ENCODE measurements at places on chromosomes 4 and X.

- no peak for DNase-seq
Observed at GRCh38 chr4:83651846-83652245, 115.9 kb downstream of the GPAT3 start.

- no peak for DNase-seq
Observed at GRCh38 chrX:41043674-41044345, 41.4 kb upstream of the USP9X start.

- DNase-seq, result no peak
Observed at GRCh38 chr4:152334931-152335330, 201.0 kb downstream of the FBXW7 start.

- no peak for DNase-seq
Observed at GRCh38 chr4:40308528-40309122, 26.5 kb upstream of the CHRNA9 start.

DNA sequence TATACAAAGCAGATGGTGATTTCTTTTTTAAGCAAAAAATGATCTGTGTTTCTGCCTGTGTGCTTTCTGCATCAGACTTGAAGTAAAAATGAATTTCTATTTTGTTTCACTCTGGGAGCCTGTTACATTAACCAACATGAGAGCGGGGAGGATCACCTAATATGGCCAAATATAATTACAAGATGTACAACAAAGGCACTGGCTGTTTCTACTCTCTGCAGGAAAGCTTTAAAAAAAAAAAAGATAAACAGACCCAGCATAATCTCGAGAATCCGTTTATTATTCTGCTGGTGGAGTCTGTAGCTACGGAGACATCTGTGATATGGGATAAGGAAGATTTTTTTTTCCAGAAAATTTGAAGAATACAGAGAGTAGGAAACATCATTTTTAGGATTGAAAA, 103.6 kb downstream of the COMMD8 start:
- DNase-seq, result no peak

DNA sequence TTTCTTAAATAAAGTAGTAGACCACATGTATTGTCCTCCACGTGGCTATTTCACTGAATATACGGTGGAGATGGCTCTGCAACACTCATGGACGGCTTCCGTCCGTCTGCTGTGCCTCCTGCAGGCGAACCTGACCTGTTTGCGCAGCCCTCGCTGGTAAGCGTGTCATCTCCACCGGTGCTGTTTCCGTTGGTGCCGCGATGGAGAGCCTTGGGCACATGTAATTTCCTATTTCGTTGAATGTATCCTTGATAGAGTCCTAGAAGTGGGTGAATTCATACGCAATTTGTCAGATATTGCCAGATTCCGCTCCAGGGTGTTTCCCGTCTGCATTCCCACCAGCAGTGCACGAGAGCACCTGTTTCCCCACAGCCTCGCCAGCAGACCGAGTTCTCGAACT, 48.5 kb downstream of the HTT-AS start:
- DNase-seq, result no peak

- DNase-seq, result no peak
Observed at GRCh38 chrX:69173906-69174305, 8.7 kb upstream of the PJA1 start.

DNA sequence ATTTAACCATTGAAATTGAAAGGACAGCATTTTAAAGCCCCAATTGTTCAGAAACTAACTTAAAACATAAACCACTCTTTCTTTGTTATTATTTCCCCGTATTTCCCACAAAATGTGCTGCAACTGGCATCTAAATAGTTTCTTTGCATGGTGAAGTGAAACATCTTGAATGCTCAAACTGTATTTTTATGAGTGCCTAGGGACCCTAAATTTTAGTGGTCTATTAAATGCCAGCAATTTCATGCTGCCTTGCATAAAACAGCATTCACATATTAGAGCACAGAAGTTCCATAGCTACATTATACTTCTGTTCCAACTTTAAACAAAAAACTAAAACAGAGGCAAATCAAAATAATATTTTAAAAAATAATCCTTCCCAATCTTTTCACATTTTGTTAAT, 5.4 kb downstream of the RAB28 start:
- DNase-seq, result no peak

- DNase-seq, result no peak
Observed at GRCh38 chr4:24195991-24196736, 306.3 kb upstream of the PPARGC1A start.

DNA sequence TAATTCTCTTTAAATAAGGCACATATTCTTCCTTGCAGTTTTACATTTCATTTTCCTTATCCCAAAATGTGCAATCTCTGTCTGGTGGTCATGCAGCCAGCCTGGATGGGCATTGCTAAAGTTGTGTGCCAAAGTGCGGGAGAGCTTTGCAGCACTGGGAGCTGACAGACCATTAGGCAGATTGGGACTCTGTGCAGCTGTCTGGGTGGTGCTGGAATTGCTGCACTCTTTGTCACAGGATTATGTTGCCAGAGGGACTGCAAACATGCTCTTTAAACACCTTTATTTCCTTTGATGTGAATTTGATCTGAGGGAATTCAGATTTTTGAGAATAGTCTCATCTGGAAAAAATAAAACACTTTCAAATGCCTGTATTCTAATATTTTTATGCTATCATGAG, 956.2 kb upstream of the DIAPH2 start:
- DNase-seq, result no peak

- no peak for DNase-seq
Observed at GRCh38 chrX:63920875-63921274, 135.9 kb upstream of the ARHGEF9 start.

DNA sequence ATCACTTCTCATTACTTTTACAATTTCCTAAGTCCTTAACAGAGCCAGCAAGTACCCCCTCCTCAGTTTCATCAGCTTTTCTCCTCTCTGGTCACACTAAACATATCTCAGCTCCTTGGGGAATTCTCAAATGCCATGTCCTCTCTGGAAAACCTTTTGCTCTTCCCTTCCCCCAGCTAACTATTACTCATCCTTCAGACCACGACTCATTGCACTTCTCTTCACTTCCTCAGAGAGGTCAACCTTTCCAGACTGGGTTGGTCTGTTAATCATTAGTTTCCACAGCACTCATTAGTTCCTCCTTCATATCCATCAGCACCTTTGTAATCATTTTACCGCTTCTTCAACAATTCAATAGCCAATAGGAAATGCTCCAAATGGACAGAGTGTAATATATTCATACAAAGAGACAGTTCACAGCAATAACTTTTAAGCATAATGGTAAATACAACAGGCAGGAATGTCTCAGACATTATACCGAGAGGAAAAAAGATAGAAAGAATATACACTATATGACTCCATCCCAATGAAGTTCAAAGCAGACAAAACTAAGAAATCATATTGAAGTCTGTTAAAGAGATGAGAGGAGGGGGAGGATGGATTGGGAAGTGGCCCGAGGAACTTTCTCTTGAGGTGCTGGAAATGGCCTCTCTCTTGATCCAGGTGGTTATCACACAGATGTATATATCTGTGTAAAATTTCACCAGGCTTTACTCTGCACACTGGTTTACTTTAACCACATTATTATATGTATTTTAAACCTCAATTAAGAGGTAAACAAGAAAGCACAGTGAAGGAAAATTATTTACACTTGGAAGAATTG, 39.6 kb downstream of the DDX60L start:
- DNase-seq, result no peak

GRCh38 chrX:142089193-142089592, 115.9 kb downstream of the MAGEC2 start:
- DNase-seq, result no peak

GRCh38 chr4:81164623-81165416, 50.2 kb downstream of the PRKG2 start:
- no peak for DNase-seq

- DNase-seq, result no peak
Observed at GRCh38 chrX:150148749-150149672, 210.7 kb upstream of the EOLA2 start.

DNA sequence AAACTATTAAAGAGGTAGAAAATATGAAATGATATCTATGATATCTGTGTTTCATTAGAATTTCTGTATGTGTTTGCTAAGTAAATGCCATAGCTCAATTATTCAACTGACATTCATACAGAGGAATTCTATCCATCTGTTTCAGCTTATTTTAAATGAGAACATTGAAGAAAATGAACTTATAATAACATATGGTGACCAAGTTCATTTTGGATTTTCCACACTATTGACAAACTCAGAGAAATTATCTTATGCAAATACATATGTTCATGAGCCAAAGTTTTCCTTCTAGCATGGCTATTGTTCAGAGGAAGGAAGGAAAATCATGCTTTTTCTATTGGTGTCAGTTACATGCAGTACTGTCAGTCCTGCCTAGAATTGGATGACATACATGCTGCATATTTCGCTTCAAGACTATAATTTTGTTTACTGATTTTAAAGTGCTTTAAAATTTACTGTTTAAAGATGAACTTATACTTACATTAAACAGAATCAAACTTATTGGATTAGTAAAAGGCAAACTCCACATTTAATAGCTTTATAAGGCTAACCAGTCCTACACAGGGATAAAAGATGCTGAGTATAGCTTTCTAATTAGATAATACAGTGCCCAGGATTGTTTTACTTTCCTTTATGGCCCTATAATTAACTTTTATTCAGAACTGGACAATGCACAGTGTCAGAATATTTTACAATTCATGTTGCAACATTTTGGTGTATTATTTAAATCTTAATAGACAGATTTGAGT, 646.2 kb downstream of the TRAM1L1 start:
- DNase-seq, result no peak

- no peak for DNase-seq
Observed at GRCh38 chr4:126592088-126592487, 1040.7 kb upstream of the INTU start.

- DNase-seq, result peak; percentile 13
Observed at GRCh38 chr4:168183717-168184571, 91.6 kb downstream of the ANXA10 start.

DNA sequence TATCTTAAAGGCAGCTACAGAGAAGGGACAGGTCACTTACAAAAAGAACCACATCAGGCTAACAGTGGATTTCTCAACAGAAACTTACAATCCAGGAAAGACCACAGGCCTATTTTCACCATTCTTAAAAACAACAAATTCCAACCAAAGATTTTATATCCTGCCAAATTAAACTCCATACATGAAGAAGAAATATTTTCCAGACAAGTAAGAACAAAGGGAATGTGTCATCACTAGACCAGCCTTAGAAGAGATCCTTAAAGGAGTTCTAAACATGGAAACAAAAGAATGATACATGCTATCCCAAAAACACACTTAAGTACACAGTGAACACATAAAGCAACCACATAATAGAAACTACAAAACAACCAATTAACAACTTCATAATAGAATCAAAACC, 105.6 kb downstream of the ANXA10 start:
- no peak for DNase-seq

DNA sequence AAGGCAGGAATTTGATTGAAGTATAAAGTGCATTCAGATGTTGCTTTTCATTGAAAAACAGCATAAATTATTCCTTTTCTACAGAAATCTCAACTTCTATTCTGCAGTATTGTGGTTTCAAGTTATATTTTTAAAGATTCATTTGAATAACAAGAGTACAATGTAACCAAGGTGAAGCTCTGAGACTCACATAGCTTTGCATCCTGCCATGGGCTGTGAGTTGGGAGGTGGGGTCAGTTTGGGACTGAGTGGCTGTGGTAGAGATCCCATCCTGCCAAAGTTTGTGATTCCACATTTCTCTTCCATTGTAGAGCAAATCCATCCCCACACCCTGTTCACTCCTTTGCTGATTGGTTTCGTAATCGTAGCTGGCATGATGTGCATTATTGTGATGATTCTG, 69.2 kb downstream of the KIT start:
- no peak for DNase-seq

DNA sequence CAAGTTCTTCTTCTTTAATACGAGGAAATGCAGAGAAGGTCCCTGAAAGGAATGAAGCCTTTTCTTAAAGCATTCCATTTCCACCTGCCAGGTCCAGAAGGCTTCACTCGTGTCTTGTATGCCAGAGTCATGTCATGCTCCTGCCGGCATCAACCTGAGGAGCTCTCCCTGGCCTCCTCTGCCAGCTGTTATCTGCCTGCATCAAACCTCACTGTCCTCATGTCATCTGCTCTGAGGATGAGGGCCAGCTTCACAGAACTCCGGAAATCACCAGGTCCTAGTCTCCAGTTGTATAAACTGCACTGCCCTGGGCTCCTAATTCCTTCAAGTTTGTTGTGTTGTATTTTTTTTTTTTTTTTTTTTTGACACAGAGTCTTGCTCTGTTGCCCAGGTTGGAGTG, 20.0 kb upstream of the S100G start:
- DNase-seq, result no peak

DNA sequence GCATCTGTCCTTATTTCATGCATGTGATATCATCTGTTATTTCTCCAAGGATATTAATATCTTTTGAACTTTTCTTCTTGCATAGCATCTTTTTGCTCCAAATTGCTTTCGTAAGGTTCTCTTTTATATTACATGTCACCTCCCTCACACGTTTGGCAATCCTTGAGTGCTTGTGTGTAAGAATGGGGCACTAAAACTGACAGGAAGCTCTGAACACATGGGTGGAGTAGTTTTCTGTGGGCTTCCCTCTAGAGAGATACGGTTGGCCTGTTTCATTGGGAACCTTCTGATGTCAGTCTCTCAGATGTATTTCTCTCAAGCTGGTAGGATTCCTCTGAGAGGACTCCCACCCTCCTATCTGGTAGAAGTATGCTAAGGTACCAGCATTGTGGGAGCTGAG, 223.0 kb downstream of the MID1 start:
- DNase-seq, result no peak

DNA sequence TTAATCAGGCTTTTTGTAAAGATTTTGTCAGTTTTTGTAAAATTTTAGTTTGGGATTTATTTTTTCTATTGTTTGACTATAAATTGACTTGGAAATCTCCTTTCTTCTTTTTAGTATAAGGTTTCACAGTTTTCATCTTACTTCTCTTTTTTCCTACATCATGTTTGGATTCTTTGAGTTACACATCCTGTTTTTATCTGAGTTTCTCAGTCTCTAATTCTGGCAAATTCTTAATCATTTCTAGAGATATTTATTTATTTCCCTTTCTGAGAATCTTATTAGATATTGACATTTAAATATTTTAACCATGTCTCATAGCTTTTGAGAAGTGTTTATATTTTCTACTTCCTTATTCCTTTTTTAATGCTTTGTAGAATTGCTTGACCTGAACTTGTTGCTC, 20.7 kb downstream of the USP53 start:
- DNase-seq, result no peak

GRCh38 chr4:85587952-85588351, 113.0 kb downstream of the ARHGAP24 start:
- DNase-seq, result no peak

DNA sequence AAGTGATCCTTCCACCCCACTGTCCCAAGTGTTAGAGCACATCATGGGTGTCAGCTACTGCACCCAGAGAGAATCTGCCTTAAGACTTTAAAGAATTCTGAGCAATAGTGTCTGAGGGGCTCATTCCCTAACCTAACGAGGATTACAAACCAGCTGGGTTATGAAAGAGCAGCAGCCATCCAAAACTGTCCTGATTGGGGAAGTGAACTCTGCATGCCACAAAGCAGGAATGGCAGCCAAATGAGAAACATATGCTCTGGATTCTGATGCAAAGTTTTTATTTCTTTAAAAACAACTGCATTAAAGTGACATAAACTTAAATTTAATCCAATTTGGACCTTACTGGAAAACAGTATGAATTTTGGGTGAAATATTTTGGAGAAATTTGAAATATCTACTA, 103.2 kb downstream of the ANXA3 start:
- DNase-seq, result no peak

All from smooth muscle cell of the brain vasculature (primary cell).